ENCODE measurements at places on chromosomes 3 and 15.
A peak's percentile ranks its signal among the peaks of the same experiment; 100 is the strongest.

GRCh38 chr3:149975919-149976318 is 5.2 kb upstream of the PFN2 start:
- no peak for DNase-seq

- DNase-seq = no peak
Observed at GRCh38 chr15:66944121-66944520, 121.3 kb upstream of the SMAD3 start.

- no peak for DNase-seq
Observed at GRCh38 chr3:32975891-32976595, 24.6 kb downstream of the CCR4 start.

- no peak for DNase-seq
Observed at GRCh38 chr15:94246016-94246415, 14.7 kb downstream of the MCTP2 start.

DNA sequence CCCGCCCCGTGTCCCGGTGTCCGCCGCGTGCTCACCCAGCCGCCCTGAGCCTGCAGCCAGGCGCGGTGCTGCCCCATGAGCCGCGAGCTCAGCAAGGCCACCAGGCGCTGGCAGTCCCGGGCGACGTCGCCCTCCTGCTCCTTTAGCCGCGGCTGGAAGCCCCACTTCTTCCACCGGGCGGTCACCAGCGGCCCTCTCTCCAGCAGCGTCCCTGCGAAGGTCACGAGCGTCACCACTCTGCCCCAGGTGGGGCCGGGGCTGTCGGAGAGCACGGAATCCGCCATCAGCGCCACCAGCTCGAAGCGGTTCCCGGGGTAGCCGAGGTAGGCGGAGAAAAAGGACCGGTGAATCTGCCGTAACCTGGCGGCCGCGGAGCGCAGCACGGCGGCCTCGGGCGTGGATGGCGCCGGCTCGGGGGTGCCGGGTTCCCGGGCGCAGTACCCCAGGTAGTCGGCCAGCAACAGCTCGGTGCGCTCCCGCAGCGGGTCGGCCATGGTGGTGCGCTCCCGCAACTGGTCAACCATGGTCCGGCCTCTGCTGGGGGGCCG is 298 bp downstream of the BCL2L10 start:
- no peak for DNase-seq

DNA sequence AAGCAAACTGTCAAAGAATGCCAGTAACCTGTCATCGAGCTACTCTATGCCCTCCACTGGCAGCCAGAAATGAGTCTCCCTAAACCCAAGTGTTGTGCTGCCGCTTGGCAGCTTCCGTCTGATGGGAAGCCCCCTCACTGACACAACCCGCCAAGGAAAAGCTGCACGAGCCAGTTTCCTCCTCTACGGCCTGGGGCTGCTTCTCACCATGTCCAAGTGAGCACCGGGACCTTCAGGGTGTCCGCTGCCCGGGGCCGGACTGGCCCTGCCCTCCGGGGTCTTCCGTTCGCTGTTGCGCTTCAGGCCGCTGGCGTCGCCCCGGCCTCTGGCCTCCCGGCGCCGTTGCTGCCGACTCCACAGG is 490 bp downstream of the TOMM70 start:
- DNase-seq = peak; percentile 9

GRCh38 chr3:65128346-65128745 is 440.5 kb upstream of the ADAMTS9 start:
- DNase-seq = no peak

- no peak for DNase-seq
Observed at GRCh38 chr15:98714922-98715321, 66.6 kb downstream of the IGF1R start.

DNA sequence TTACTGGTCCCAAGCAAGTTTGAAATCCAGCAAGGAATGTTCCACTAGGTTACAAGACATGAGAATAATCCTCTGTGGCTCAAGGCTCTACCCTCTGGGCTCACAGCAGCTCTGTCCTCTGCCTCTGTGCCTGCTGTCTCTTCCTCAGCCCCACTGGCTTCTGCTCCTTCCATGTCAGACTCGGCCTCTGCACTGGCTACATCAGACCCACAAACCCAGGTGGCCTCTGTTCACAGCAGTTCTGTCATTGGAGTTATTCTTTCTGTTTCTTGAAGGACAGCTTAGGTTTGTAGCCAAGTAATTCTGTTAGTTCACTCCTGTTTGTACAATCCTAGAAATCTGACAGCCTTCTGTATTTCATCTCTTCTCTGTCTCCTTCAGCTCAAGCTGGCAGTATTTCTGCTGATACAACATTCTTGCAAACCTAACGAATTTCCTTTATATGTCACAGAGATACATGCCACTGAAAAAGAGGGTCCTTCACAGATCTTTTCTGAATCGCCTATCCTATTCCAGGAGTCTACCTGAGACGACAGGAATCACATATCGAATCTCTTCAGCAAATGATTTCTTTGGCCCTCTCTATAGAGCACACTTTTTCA is 227.8 kb upstream of the PLSCR5 start:
- DNase-seq = no peak

- DNase-seq = no peak
Observed at GRCh38 chr3:195060217-195060481, 210.8 kb downstream of the XXYLT1 start.

DNA sequence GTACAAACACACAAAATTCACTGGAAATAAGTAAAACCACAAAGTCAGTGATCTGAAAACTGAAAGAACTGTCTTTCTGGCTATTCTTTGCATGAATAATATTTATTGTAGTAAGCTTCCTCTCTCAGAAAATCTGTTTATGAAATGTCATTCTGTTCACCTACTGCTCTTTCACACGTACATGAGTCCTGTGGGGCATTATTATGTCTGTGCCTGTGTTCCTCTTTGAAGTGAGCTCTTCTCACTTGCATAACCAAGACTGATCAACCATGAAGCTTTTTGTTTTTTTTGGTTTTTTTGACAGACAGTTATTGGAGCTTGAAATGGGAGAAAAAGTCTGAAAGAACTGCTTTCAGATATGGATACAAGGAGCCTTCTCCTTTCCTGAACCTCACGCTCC is 195.8 kb downstream of the PLCH1 start:
- no peak for DNase-seq

- no peak for DNase-seq
Observed at GRCh38 chr15:85777250-85778106, 17.2 kb downstream of the KLHL25 start.

- no peak for DNase-seq
Observed at GRCh38 chr3:153173758-153174516, 11.9 kb downstream of the RAP2B start.

DNA sequence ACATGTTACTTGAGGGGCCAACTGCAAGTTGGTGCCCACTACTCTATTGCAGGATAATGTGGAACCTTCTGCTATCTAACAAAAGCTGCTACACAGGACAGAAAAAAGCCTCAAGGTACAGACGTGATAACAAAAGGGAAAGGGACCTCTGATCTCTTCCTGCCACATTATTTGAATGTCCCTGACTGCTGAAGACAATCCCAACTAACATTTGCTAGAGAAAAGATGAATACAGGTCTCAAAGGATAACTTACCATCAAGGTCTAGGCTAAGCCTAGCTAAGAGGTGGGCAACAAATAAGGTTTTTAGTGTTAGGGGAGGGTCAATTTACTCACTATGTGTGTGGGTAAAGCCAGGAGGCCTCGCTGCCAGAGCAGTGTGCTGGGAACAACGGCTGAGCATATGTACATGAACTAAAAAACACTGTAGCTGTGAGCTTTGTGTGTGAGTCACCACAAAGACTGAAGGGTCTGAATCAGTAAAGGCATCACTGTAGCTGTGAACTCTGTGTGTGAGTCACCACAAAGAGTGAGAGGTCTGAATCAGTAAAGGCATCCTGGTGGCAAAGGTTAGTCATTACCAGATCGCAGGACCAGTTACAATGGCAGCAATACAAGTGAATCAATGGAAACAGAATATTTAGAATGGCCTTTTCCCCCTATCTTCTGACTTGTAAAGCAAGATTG is 111.7 kb downstream of the LMLN start:
- DNase-seq = peak; percentile 7

DNA sequence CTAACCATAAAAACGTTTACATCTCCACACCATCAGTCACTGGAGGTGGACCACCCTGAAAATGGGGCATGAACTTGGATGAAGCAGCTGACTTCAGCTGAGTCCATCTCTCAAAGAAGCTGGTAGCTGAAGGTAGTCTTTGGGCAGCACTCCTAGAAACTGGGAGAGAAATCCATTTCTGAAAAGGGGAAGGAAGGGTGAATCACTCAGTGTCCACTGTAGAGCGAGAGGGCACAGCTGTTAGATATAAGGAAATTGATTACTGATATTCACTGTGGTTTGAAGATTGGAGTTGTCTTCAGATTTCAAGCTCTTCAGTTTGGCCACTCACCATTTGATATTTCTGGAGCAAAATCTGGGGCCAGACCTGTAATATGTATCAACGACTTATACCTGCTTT is 499.0 kb upstream of the UBE2E2 start:
- DNase-seq = no peak

DNA sequence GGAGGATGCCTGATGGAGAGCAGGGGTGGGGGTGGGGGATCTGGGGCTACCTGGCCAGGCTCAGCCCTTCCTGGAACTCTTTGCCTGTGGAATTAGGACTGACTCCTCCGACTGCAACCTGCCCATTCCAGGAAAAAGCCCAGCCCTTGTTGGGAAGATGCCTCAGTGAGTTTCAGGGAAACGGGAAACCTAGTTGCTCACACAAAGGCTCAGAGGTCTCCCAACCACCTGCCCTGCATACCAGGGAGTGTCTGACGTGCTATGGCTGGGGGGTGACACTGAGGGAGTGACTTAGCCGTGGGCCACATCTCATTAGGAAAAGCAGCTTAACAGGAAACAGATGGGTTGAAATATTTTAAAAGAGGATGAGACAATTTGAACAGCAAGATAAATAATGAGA is 27.9 kb downstream of the CYP8B1 start:
- DNase-seq = no peak

DNA sequence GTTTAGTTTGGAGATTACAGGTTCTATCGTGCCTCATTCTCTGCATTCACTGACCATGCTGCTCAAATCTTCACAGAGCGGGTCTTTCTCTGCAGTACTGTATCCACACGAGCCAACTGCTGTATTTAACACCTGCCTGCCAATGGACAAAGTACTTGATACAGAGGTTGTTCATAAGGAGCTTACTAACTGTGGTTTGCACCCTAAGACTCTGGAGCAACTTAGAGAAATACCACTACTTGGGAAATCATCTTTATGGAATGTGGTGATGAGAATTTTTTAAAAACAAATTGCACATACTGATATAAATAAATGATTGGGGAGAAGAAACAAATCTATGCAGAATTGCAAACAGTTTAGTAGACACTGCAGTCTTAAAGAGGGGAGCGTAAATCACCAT is 90.0 kb downstream of the PPP2R3A start:
- no peak for DNase-seq

- DNase-seq = no peak
Observed at GRCh38 chr3:46427916-46428833, 21.1 kb downstream of the CCRL2 start.

DNA sequence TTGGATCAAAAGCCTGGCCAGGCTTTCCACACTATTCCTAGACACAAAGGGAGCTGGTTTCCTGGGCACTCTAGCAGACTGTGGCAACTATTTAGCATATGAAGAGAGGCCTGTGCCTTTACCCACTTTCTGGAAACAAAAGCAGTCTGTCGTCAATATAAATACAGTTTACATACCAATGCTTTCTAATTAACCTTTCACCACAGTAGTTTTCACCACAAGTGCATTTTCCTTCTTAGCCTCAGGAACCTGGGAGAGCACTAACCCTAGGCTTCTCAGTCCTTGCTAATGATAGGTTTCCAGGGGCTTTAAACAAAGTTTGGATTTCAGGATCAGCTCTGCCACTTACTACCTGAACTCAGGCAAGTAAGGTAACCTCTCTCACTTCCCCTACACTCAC is 499.1 kb downstream of the MAGI1 start:
- DNase-seq = no peak

- no peak for DNase-seq
Observed at GRCh38 chr3:151867666-151868065, 5.8 kb upstream of the SUCNR1 start.

- no peak for DNase-seq
Observed at GRCh38 chr15:56978898-56979662, 60.6 kb downstream of the TCF12 start.

DNA sequence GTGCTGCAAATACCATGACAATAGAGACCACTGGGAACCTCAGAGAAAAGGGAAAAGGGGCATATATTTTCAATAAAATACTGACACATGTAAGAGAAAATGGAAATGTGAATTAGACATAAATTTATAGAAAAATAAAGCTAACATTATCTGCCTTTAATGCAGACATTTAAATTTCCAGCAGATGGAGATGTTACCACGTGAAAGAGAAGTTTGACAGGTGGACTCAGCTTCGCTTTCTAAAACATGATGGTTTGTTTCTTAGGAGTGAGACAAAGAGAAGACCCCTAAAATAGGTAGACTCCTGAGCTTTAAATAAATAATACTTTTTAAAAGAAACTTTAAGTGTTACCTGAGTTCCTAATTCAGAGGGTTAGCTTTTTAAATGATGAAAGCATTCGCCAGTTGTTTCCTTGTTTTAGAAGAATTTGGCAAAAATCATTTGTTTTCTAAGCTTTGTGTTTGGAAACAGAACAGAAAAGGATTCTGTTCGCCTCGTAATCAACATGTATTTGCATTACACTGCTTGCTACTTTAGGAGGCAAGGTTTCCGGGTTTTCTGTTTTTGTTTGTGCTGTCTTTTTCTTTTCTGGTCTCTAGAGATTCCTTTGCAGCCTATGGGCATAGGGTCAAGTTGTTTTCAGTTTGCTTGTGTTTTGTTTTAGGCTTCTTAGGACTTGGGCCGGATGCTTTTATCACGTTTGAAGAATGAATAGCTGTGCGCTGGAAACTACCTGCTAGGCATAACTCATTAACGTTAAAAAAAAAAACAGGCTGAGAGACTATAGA is 271.4 kb downstream of the THSD4 start:
- no peak for DNase-seq

DNA sequence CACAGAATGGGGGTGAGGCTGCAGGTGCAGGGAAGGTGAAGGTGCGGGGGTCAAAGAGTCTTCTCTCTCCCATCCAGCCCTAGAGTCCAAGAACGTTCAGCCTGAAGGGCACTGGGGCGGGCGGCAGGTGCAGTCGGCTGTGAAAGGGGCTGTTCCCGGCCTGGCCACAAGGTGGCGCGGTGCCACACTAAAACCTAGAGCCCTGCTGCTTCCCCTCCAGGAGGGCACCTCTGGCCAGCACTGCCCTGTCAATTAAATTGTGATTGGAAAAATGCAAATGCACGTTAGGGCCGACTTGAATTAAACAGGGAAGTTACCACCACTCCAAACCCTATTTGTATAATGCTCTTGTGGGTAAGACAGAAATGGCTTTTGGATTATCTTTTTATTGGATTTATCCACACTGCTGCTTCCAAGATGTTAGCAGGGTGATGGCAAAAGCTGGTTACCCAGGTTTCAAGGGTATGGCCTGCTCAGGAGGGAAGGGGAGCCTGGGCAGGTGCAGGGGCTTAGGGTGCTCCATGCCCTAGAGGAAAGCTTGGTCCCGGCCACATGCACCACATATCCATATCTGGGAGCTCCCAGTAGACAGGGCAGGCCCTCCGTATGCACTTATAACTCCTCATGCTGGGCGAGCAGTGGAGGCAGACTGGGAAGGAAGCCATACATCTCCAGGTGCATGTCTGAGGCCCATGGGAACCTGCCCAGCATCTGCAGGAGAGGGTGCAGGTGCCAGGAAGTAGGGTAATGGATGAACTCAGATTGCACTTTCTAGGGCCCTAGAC is 119.8 kb downstream of the ADCY5 start:
- DNase-seq = peak; percentile 62

All from stimulated activated CD8-positive, alpha-beta memory T cell treated with anti-CD3 and anti-CD28 coated beads, Interleukin-7, amount 100 ng/mL, for 24 hours (primary cell).